ENCODE measurements at places on chromosomes 7 and 10.

DNA sequence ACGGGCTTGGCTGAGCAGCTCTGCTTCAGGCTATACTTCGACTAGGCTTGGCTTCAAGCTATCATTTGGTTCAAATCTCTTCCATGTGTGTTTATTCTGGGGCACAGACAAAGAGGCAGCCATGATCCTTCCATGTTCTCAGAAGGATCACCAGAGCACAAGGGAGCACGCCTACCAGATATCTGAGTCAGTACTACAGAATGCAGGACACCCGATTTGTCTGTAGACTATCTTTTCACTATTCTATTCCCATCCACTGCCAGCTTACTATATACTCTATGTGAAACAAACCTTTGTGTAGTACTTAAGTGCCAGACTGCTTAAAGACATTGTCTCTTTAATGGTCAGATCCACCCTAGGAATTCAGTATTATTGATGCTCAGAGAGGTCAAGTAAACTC lies 35.1 kb downstream of the CH25H start:
- DNase-seq, result peak; percentile 73

DNA sequence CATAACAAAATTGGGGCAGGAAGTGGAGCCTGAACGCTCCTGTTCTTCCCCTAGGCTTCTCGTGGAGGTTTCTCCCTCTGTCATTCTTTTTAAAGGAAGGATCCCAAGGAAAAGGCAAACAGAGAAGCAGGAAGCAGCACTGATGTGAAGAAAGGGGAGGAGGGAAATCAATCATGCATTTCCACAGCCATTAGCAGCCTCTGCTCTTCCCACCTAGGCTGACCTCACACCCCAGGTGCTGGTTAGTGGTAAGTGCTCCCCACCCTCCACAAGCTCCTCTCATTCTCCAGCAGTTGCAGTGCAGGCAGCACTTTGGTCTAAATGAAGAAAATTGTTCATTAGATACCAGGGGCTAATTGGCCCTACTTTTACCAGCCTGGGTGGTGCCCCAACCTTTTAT lies 2.6 kb downstream of the CRHR2 start:
- no peak for DNase-seq

DNA sequence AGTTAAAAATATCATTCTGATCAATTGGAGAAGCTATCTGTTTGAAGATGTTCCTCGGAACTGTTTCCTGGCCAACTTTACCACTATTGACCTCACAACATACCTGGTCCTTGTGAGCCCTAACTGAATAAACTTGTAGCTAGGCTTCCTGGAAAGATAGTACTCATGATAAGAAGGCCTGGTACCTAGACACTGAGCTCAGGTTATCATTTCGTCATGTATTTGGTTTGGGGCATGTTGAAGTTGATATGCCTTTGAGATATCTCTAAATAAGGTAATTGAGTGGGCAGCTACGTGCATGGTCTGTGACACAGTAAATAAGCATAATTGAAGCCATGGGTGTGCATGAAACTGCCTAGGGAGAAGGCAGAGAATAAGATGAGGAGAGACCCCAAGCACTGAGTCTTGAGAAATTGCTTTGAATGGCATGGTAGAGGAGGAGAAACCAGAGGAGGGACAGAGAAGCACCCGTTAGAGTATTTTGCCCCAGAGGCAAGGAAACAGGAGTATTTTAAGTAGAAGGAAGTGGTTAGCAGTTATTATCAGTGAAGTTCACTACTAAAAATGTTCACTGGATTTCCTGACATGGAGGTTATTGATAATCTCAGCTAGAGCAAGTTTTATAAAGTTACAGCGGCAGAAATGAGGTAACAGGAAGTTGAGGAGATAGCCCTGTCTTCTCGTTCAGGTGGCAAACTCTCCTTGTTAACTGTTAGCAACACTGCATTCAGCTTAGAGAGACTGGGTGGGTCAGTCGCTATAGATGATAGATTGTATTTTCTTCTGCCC lies 55.6 kb downstream of the CC2D2B start:
- DNase-seq, result no peak

DNA sequence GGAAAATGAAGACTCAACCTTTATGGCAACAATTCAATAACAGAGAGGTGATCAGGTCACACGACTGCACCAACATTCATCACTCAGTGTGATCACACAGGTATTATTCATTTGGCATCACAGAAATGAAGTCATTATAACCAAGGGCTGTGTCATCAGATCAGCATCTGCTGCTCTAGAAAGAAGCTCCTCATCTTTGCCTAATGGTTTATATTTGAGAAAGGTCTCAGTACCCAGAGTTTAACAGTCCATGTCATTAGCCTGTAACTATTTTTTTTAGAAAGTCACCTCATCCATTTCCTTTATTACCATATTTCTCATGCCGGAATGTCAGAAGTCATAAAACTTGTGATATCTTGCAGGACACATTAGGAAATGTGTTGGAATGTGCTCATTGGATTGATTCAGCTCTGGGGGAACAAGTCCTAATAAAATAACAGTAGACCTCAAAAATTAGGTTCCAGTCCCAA lies 45.1 kb upstream of the PRKG1 start:
- peak; percentile 74 for DNase-seq

DNA sequence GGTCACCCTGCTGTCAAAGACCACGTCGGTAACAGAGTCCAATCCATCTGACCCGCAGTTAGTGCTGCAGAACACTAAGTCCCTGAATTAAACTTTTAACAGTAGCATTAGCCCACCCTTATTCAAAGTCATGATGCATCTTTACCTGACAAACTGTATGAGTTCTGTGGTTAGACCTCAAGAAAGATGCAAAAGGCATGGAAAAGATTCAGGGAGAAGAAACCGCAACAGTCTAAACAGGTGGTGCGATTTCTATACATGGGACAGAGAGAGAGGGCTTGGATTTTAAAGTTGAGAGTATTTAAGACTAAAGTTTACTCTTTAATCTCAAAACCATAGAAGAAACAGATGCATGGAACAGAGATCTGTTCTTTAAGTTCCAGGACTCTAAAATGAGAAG lies 103.3 kb upstream of the NFE2L3 start:
- DNase-seq, result no peak

GRCh38 chr10:65798133-65798532 lies 1127.7 kb upstream of the LRRTM3 start:
- DNase-seq, result no peak

DNA sequence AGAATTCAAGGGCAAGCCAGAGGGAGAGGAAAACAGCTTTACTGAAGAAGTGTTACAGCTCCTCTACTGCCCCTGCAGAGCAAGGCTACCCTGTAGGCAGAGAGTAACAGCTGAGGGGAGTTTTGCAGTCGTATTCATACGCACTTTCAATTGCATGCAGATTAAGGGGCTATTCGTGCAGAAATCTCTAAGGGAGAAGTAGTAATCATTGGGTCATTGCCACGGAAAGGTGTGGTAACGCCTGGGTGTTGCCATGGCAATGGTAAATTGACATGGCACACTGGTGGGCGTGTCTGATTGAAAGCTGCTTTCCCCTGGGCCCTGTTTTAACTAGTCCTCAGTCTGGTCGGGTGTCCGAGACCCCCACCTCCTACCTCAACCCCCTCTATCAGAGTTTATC lies 227.2 kb downstream of the NSUN6 start:
- DNase-seq, result no peak

GRCh38 chr10:124221356-124222317 lies 128.2 kb upstream of the CHST15 start:
- DNase-seq, result peak; percentile 37

GRCh38 chr7:497946-498655 lies 21.5 kb downstream of the PDGFA start:
- no peak for DNase-seq

DNA sequence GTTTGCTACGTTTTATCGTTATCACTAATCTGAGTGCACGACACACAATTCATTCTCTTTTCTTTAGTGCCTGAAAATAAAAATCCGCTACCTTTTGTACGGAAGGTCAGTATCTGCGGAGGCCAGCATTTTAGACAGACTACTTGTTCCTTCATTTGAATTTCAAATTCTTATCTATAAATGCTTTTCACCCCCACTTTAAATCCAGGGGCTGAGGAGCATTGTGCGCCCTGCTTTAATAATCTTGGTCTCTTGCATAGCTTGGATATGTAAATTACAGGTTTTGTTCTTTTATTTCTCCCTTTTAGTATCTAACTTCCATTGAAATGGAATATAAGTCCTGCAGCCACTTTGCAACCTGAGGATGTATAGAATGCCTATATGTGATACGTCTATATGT lies 44.7 kb downstream of the NRP1 start:
- no peak for DNase-seq
